NCI-H1417 treated with DMSO at 0.1 percent for 48 hours (cell line): ENCODE measurements at places on chromosomes 1 and 21.

DNA sequence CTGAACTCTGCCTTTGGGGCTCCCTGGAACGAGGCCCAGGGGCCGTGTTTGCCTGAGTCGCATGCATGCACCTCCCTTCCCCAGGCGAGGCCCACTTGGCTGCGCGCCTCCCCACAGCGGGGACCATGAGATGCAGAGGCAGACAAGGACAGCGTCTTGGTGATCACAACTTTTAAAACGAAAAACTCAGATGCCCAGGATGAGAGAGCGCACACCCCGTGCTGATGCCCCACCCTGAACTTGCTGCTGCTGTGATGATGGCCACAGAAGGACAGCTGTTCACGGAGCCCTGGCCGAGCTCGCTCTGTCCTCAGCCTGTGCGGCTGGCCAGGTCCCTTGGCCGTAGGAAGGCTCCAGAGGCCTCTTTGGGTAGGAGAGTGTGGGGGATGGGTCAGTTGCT lies 11.4 kb upstream of the PRMT2 start:
- DNase-seq, result no peak

GRCh38 chr1:55696181-55696754 lies 481.1 kb upstream of the USP24 start:
- no peak for DNase-seq

GRCh38 chr1:207938016-207938415 lies 27.1 kb upstream of the CD34 start:
- no peak for DNase-seq

GRCh38 chr1:231519166-231519565 lies 9.3 kb upstream of the TSNAX start:
- no peak for DNase-seq

- DNase-seq, result no peak
Observed at GRCh38 chr1:23242414-23242813, 25.1 kb upstream of the HTR1D start.

- no peak for DNase-seq
Observed at GRCh38 chr1:72140222-72140621, 142.1 kb downstream of the NEGR1 start.

GRCh38 chr1:154608397-154609270 lies 648 bp upstream of the ADAR start:
- DNase-seq, result peak; percentile 48
